ENCODE measurements at places on chromosomes 7 and 10.

- DNase-seq: no peak
These were observed 55.2 kb upstream of the FAM133B start for GRCh38 chr7:92645114-92646061.

- DNase-seq: no peak
These were observed 432.9 kb downstream of the DNAJB6 start for GRCh38 chr7:157769526-157770215.

- no peak for DNase-seq
These were observed 1.8 kb downstream of the CHRM2 start for GRCh38 chr7:136869991-136870865.

- no peak for DNase-seq
These were observed 880 bp downstream of the HERC4 start for GRCh38 chr10:68074031-68074774.

DNA sequence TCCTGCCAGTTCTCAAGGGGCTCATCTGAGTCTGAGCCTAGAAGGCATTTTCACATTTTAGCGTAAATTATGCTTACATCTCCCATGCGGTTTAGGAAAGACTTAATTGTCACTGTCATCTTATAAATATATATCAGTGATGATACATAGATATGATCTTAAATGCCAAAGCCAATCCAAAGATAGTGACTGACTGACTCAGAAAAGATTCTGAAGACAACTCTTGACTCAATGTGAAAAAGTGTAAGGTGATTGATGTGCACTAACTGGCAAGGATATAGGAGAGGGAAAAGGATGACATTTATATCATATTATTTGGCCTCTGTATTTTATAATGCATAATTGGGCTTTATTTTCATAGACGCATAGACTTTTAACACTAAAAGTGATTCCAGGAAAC is 84.9 kb upstream of the LRRN3 start:
- DNase-seq: no peak

DNA sequence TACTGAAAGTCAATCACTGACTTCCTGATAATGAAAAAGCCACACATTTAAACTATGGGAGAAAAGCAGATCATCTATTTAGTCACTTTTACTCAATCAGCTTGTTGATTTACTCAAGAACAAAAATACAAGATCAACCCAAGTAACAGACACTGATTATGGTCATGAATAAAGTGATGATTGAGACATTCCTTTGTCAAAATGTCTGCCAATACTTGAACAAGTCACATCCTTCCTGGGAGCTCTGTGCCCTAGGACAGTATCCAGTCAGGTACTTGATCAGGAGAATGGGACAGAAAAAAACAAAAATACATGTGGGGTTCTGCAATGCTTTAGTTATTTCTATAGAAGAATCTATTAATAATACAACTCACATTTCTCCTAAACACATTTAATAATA is 150.0 kb upstream of the NEBL start:
- DNase-seq: no peak

DNA sequence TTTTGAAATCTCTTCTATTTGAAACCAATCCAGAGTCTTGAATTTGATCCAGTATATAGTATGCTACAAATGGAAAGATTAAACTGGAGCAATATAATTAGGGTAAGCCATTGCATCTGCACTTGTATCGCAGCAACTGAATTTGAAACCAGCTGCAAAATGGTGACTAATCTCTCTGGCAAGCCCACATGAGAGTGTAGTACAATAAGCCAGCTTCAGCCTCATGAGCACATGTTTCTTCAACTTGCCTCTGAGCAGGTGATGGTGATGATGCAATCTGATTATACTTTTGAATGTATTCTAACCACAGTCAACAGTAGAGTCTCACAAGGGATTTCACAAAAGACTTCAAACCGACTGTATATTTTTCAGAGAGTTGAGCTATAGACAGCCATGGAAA is 829 bp upstream of the RPA3 start:
- no peak for DNase-seq
